Activated CD4-positive, alpha-beta memory T cell treated with anti-CD3 and anti-CD28 coated beads for 36 hours (primary cell): ENCODE measurements at places on chromosomes 1 and 21.

DNA sequence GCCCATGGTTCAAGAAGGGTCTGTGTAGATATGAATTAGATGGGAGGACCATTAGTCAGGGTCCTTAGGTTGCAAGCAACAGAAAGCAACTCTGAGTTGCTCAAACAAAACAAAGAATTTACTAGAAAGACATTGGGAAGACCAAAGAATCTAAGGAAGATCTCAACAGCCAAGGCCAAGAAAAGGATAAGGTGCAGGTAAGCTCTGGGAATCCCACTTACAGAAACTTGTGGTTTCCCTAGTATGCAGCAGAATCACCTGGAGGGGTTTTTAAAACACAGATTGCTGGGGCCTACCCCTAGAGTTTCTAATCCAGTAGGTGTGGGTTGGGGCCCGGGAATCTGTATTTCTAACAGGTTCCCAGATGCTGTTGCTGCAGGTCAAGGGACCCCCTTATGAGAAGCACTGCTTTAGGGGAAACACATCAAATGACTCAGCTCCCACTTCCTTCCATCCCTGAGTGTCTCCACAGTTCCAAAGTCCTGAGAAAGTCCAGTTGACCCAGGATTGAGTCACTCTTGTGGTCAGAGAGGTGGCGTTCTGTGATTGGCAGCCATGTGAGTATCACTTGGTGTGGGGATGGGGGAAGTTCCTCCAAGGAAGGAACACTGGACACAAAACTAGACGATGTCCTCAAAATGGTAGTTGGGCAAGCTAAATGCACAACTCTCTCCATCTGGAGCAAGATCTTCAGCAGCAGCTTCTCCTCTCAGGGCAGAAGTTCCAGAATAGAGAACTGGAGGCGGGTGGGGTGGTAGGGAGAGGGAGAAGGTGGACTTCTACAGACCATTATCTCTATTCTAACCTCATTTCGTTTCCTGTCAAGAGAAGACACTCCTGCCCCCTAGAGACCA lies 24.2 kb upstream of the EYA3 start:
- DNase-seq = no peak

GRCh38 chr1:226293553-226293920 lies 15.4 kb downstream of the LIN9 start:
- no peak for DNase-seq

- no peak for DNase-seq
These were observed 48.3 kb downstream of the GNB1 start for GRCh38 chr1:1842360-1843146.

GRCh38 chr1:165855010-165855838 lies 27.8 kb downstream of the UCK2 start:
- DNase-seq = no peak

GRCh38 chr1:163320891-163321290 lies 863 bp upstream of the NUF2 start:
- no peak for DNase-seq
